Stomach (tissue), 19 donors: ENCODE measurements at places on chromosomes 3 and 15.

GRCh38 chr3:32882603-32883025 lies 64.8 kb downstream of the TRIM71 start:
- no peak for DNase-seq

- DNase-seq: no peak
Observed at GRCh38 chr15:49115062-49115461, 40.3 kb downstream of the COPS2 start.

DNA sequence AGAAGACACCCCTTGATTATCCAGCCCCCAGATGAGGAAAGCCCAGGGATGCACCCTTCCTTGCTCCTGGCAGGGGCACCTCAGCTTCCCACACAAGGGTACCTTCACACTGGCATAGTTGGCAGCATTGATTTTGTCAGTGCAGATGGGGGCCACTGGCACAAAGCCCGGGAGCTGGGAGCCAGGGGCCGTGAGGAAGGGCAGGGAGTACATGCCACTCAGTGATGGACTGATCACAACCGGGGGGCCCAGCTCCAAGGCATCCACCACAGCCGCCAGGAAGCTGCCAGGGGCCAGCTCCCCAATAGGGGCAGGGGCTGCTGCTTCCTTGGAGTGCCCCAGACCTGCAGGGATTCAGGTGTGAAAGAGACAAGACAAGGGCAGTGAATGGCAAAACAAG lies 2.6 kb upstream of the PCBP4 start:
- DNase-seq: no peak

DNA sequence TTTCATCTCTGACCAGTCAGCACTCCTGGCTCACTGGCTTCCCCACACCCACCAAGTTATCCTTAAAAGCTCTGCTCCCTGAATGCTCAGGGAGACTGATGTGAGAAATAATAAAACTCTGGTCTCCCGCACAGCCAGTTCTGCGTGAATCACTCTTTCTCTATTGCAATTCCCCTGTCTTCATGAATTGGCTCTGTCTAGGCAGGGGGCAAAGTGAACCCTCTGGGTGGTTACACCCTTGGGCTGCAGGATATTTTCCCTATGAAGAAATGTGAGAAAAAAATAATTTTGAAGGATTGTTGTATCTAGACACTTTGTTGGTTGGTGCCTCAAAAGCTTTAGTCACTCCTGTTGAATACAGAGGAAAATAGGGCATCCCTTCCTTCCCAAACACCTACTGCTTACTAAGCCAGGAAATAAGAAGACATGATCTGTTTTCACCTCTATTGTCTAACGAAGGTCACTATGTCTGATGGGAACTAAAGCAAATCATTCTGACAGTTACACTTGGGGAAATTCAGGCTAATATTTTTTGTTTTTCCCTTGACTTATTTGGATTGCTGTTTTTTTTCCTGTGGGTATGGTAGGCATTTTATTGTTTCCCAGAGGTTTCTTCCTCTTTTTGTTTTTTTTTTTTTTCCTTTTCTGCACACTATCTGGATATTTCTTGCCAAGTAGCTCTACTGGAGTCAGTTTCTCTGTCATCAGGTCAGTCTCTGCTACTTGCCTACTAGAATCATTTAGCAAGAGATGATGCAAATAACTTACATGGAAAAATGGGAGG lies 15.3 kb upstream of the TNFSF10 start:
- DNase-seq: no peak

- DNase-seq: no peak
Observed at GRCh38 chr3:179921500-179921899, 115.2 kb downstream of the PEX5L start.

DNA sequence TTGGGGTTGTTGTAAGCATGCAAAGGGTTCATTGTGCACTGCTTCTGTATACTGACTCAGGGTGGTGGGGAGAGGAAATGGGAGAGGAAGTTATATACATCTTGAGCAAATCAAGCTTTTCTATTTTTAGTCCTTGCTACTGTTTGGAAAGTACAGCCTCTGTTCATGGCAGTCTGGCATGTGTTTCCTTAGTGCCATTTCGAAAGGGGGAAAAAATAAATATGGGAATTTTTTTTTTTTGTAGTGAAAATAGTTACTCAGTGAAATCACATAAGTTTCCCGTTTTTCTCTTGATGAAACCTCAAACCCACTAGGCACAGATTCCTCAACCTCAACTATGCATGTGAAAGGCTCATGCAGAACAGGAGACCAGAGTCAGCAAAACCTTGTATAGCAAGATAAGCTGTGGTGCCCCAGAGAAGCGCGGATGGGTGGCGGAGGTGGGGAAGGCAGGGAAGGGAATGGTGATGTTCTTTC lies 353.3 kb downstream of the LPP start:
- DNase-seq: no peak

DNA sequence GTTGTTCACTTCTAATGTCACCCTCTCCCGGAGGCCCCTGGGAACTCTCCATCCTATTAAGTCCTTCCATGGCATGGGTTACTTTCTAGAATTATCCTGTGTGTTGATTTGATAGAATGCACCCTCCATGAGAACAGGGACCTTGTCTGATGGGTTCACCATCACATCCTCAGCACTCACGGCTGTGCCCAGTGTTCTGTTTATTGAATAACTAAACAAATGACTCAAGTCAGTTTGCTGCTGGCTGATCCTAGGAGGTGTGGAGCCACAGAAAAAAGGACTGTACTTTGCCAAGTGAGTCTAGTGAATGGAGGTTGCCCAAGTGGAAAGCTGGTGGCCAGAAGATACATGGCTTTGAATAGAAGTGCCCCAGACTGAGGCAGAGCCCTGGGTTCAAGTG lies 48.5 kb upstream of the RAB6B start:
- no peak for DNase-seq

DNA sequence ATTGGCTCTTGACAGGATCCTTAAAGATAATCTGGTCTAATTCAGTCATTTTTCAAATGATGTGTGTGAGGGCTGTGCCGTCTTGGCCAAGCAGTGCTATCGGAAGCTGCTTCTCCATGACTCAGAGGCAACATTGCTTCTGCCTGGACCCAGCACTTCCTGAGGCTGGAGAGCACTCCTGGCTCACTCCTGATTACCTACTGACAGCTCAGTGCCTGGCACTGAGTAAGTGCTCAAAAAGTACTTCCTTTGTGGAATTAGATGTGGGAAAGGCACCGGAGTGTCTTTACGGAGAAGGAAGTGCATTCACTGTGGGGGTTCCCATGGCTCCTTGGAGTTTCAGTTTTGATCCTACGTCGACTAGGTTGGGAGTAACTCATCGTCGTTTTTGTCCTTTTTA lies 86.9 kb upstream of the UBE3A start:
- no peak for DNase-seq
